ENCODE measurements at places on chromosomes 4 and X.

- no peak for DNase-seq
These were observed 13.6 kb upstream of the KIT start for GRCh38 chr4:54643958-54644751.

DNA sequence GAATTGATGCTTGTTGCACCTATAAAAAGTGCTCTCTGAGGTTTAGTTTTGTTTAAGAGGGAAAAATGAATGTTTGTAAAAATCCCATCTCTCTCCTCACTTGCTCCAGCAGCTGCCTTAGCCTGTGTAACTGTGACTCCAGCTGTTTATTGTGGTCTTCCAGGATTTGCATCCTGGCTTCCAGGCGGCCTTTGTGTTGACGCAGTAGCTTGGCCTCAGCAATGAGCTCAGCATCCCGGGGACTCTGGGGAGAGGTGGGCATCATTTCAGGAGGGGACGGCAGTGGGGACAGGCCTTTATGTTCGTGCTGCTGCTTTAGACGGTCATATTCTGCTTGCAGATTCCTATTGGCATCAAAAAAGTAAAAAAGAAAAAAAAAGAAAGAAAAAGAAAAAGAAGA lies 75.3 kb upstream of the FTHL17 start:
- no peak for DNase-seq

DNA sequence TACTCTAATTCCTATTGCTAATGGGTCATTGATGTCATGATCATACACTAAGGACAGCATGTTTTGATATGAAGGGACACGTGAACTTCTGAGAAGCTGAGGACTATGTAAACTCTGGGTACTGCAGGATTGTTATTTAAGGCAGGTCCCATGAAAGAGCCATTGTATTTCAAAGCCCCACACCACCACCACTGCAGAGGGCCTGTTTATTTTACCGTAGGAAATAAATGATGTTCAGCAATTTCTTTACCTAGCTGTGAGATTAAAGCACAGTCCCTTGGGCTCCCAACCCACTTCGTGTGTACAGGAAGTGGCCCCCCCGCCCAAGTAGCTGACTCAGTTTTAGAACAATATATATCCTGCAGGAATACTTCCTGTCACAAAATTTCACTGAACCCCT lies 89.8 kb upstream of the ACSL4 start:
- no peak for DNase-seq

- DNase-seq, result peak; percentile 87
These were observed 441.6 kb upstream of the PITX2 start for GRCh38 chr4:111064342-111064993.

DNA sequence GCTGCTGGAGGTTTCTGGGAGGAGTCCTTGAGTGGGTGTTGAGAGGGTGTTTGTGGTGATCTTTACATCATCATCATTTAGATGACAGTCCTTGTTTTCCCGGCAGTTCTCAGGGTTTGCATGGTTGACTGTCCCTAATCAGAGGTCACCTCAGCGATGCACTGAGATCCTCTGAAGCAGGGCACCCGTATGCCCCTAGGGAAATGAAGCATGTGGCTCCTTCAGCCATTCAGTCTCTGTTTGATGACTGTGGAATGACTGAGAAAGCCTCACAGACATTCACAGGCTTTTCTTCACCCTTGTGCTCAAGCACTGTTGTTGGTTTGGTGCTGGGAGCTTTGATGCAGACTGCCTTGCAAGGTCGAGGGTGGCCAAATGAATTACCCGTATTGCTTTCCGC lies 474.7 kb downstream of the SPRY1 start:
- no peak for DNase-seq

- DNase-seq, result no peak
These were observed 38.6 kb upstream of the GPR101 start for GRCh38 chrX:137072396-137072795.

DNA sequence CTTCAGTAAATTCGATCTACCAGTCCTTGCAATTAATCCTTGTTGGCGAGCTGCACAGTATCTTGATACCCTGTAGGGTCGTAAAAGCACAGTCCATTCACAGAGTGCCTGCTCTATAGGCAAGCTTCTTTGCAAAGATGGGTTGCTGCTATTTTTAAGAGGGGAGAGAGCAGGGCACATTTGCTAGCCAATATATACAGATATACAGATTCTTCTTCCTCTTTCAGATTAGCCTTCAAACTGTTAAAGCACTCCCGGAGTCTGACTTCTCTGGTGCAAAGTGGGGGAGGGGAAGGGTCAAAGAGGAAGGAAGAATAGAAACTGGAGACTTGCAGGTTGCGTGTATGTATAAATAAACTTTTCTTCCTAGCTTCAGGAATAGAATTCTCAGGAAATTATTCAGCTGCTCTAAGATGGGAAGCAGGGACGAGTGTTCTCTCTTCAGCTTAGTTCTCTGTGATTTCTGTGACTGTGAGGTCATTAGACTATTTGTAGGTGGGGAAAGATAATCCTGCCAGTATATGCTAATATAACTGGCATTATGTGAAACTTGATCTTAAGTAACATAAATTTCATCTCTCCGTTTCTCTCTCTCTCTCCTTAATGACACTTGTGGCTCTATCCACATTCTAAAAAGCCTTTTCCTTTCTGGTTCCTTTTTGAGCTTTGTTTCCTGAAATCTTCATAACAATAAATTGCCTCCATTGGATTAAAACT lies at the start of gene CYSLTR1:
Gene CYSLTR1 (minus strand): TSS at position 242 of the 717 bp plus-strand sequence. CDS start 53,865 bp downstream, outside the sequence.
- DNase-seq, result no peak

DNA sequence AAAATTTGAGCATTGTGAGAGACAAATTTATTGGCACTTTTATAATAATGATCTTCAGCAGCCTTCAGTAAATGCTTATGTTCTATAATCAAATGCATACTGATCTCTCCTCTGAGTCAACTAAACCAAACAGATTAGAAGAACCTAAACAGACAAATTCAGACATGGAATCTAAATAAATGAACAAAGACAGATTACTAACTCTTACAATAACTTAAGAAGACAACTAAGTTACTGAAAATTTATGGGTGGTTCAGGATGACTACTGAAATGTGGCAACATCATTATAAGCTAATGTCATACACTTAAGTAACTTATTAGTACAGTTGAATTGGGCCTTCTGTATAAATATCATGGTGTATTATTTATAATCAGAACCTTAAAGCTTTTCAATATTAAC lies 127.3 kb downstream of the NEK1 start:
- no peak for DNase-seq

GRCh38 chr4:173160871-173161270 lies 7.7 kb upstream of the GALNT7 start:
- no peak for DNase-seq

Data from ACHN (cell line).